Stimulated activated CD4-positive, alpha-beta T cell treated with anti-CD3 and anti-CD28 coated beads, TNF-alpha, amount 100 ng/mL, for 4 hours (primary cell): ENCODE measurements at places on chromosomes 5 and 9.

GRCh38 chr5:154993461-154993860 lies 20.1 kb upstream of the KIF4B start:
- no peak for DNase-seq

DNA sequence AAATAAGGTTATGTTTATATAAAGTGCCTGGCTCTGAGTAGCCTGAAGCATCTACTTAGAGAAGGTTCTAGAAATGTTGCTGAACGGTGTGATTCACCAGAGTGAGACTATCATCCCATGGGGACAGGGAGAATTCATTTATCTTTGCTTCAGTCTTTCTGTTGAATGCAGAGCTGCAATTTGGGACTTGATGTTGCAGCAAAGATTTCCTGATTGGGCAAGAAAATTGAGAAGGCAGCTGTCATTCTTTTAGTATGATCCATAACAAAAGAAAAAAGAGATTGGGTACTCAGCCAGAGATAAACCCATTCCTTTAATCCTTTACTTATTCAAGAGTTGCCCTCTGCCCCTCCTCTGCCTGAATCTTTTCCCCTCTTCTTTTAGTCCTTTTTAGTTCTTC lies 456.3 kb upstream of the WWC1 start:
- DNase-seq = no peak

DNA sequence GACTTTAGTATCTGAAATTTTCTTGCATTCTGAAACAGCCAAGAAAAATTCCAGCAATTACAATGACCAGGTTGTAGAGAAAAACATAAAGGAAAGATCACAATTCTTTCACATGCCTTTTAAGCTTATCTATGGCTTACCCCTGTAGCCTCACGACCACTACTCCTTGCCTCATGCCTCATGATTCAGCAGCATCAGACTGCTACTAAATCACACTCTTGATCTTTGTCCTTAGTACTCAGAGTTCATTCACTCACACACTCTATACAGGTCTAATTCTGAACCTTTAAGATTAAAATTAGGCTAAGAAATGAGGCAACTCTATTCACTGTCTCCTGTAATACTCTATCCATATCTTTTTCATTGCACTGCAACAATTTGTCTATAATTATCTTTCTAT lies 415.1 kb downstream of the MLLT3 start:
- DNase-seq = no peak

DNA sequence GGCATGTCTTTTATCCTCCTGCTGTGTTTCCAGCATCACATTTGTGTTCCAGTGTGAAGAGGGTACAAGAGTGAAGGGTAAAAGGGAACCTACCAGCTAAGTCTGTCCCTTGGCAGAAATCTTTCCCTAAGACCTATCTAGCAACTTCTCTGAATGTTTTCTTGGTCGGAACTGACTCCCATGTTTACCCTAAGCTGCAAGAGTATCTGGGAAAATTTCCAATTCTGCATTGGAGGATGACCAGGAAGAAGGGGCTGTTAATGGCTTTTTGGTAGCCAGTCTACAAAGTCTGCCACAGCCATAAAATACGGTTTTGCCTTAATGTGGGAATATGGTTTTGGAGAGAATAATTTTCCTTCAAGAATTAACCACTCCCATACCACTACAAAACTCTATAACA lies 75.1 kb downstream of the MAST4 start:
- no peak for DNase-seq

GRCh38 chr5:113203916-113204315 lies 227.3 kb downstream of the DCP2 start:
- DNase-seq = no peak

- no peak for DNase-seq
Observed at GRCh38 chr5:2514484-2514883, 237.0 kb downstream of the IRX2 start.

GRCh38 chr5:100828898-100829356 lies 74.2 kb downstream of the ST8SIA4 start:
- DNase-seq = no peak

DNA sequence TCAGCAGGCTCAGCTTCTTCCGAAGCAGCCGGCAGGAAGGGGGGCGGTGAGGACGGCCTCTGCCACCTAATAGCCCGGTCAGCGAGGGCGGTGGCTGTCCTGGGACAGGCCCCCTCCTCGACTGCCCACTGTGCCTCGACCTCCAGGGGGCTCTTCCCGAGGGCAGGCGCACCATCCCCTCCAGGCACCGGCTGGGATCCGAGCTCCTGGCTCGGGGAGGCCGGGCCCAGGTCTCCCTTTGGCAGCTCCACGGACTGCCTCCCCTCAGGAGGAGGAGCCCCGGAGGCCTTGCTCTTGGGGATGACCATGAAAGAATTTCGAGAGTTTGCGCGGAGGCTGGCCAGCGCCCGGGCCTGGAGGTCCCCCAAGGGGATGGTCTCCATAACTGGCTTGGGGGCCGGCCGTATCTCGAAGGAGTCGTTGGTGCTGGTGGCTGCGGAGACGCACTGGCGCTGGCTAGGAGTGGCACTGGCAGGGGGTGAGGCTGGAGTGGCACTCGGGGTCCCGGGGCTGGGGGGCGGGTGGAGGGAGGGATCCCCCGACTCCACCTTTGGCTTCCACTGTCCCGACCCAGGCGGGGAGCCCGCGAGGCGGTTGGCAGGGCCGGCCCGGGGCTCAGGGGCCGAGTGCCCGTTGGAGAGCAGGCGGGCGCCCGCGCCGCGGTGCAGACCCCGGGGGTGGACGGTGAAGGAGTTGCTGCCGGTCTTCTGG lies 975 bp downstream of the TPRN start:
- DNase-seq = no peak

DNA sequence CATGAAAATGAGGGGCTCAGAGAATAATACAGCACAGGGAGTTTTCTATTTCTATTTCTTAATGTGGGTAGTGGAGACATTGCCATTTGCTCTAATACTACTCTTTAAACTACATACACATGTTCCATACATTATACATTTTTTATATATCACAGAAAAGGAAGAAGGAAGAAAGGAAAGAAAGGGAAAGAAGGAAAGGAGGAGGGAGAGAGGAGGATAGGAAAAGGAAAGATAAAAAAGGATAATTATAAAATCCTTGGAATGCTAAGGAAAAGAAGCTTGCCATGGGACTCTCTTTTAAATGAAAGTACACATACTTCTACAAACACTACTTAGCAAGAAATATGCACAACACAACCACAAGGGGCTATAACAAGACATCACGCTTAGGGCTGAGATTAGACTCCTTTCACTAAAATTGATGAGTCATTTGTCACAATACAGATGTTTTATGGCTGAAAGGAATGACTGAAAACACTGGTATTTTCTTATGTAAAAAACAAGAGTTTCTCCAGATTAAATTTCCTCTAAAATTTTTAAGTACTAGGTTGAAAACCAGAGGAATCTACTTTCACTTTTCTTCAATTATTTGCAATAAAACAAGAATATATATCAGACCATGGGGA lies 219.8 kb downstream of the ARL15 start:
- no peak for DNase-seq

DNA sequence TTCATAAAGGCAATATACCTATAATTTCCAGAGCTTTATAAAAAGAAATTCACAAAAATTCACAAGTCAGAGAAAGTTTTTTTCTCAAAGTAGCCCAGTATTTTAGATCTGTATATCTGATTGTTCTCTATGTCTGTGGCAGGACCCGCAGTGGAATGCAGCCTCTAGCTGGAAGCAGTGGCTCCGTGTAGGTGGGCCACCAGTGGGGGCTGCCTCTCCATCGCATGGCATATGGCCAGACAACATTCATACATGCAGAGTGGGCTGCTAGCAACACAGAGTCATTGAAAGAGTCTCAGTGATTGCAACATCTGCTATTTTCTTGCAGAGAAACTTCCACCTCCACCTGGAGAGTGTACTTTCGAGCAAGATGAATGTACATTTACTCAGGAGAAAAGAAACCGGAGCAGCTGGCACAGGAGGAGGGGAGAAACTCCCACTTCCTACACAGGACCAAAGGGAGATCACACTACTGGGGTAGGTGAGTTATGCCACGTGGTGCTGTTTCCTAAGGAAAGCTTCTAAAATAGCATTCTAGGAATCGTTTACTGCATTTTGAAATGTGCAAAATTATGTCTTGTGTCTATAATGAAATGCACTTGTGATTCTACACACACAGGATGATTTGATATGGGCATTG lies 88.5 kb upstream of the SMC5 start:
- DNase-seq = no peak

DNA sequence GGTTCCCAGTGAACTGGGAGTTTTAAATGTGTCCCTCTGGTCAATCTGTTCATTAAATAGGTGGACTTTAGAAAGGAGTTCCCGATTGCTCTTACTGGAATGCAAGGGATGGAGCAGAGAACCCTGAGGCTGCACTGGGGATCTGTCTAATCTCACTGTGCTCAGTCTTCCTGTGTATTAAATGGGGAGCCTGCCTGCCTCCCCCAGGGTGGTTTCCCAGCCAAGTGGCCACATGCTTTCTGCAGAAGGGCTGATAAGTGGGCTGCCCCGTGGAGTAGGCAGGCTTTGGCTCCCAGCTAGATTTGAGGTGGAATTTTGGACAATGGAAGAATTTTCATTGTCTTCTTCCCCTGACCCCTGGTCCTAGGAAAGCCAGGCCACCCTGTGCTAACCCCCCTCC lies 14.0 kb upstream of the PHYHD1 start:
- DNase-seq = no peak

DNA sequence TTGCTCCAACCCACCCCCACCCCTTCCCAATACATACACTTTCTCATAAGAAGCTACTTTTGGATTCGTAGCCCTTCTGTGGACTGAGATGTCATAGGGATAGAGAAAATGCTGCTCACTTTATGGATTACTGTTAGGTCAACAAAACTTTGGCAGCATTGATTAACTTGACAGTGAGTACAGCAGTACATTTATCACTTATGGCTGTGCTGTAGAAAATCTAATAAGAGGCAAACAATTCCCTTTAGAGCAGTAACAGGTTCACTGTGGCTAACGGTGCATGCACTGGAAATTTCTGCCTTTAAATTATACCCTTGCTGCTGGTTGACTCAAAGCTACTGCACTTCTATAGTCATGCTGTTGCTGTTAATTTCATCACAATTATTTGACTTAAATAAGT lies 59.2 kb downstream of the PPIC start:
- no peak for DNase-seq

GRCh38 chr5:40615586-40616170 lies 64.0 kb upstream of the PTGER4 start:
- DNase-seq = no peak

DNA sequence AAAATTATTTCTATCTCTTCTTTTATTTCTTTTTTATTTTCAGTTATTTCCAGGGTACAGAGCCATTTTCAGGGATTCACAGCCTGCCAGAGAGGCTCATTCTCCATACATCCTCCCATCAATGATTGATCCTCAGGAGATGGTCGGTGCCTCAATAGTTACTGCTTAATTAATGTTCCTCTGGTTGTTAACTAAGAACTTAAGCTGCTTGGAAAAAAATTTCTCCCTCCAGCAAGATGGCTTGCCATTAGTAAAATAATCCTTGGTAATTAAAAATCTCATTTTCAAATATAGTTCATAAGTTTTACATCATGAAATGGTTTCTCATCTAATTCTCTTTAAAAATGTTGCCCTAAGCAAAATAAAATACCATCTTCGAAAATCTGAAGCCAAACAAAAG lies 20.0 kb downstream of the MARCHF11 start:
- DNase-seq = no peak

GRCh38 chr5:174514983-174515394 lies 209.4 kb upstream of the MSX2 start:
- DNase-seq = no peak

DNA sequence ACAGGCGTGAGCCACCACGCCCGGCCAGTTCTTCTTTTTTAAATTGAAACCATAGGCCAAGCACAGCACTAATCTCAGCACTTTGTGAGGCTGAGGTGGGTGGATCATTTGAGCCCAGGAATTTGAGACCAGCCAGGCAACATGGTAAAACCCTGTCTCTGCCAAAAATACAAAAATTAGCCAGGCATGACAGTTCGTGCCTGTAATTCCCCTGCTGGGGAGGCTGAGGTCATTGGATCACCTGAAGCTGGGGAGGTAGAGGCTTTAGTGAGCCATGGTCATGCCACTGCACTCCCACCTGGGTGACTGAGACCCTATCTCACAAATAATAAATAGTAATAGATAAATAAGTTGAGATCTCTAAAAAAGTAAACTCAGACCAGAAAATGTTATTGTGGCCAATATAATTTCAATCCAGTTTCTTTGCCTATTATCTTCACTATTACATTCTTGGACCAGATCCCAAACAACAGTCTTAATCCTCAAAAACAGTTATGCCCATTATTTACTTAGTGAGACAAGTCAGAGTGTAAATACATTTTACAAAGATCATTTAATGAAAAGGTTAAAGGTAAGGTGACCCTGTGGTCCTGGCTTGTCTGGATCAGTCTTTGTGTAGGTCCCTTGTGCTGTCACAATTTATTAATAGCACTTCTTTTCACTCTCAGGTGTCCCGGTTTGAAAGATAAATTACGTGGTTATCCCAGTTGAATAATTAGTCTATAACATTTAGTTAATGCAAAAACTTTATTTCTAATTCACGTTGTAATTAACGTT lies 53.6 kb downstream of the RAB24 start:
- no peak for DNase-seq

- no peak for DNase-seq
Observed at GRCh38 chr5:87400305-87400899, 12.3 kb downstream of the CCNH start.

GRCh38 chr9:132142924-132143323 lies 18.9 kb upstream of the NTNG2 start:
- DNase-seq = no peak

DNA sequence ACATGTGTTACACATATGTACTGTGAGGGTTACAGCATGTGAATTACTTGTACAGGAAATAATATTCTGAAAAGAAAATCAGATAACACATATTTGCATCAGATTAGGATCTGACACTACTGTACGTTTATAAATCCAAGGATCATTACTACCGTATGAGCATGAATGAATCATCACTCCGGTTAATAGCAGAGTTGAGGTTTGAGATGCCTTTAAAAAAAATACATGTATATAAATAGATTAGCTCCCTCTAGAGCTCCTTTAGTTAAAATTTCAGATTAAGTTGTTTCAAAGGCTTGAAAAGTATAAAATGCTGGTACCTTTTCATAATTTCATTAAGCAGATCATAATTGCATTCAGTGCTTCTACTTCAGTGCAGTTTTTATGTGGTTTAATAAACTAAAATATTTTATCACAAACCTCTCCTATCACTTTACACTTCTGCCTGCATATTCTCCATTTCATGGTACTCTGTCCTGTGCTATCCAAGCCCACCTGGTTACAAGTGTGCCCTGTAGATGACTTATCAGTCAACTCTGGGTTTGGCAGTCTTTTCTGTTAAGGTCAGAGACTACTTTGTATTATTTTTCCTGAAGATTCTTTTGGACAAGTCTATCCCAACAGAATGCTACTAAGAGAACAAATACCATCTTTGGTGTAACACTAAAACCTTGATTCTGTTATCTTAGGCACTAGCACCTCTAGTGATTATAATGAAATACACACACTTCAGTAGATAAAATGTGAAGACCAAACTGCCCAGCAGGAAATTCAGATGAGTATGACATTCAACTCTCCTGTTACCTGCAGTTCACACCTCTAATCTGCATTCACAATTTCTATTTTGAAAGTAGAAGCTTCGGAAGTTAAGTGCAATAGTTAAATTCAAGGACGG lies 48.0 kb upstream of the POU5F2 start:
- DNase-seq = no peak

- DNase-seq = no peak
Observed at GRCh38 chr5:59725392-59725767, 168.1 kb downstream of the PDE4D start.
